ENCODE measurements at places on chromosomes 16 and 17. TPM values are rescaled to one million over a fixed set of nuclear protein-coding genes. Genes with fewer than 3 reads are reported as not detected.

The SP6 gene
- total RNA-seq = 1.4 TPM

The KRTAP1-1 gene
- not detected for total RNA-seq

The PIK3R5 gene
- 12.0 TPM for total RNA-seq

The C17orf78 gene
- not detected for total RNA-seq

The PRDM7 gene
- total RNA-seq = not detected

The GNAO1 gene
- total RNA-seq = not detected

GRCh38 chr17:75394332-75394918, 11.1 kb downstream of the GRB2 start:
- no peak for DNase-seq
- no peaks in the 10 kb centered on the region for H3K36me3 ChIP-seq

DNA sequence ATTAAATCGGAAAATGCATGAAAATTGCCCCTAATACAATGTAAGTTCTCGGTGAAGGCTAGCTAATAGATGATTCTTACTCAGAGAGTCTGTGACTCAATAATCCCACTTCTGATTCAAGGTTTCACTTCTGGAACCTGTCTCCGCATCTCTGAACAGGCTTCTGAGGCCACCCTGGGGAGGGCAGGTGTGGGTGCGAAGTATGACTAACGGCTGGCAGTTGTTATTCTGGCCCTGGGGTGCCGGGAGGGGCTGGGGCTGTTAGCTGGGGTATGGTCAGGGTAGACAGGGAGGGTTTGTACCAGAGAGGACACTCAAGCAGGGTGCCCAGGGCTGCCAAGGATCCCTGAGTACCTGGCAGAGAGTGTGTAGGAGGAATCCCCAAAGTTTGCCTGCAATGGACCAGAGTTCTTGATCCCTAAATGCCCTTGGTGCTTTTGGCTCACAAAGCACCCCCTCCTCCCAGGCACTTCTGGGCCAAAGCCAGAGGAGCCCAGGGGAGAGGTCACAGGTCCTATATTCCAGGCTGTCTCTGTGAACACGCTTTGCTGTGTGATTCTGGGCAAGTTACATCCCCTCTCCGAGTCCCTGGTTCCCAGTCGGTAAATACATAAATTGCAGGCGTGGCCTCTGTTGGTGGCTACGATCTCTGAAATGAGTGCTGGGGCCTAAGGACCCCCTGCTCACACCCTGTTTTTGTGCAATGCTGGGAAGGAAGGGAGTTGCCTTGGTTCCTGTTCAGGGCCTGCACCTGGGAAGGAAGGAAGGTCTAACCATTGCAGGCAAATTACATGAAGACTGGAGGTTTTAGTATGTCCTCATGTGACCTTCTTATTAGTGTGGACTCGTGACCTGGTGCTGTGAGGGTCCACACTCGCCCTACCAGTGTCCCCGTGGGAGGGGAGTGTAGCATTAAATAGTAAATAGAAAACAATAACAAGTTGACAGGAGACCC, 49.9 kb upstream of the CPNE2 start:
- H3K27me3 ChIP-seq = no peaks in the 10 kb centered on the region
- no peak overlapping the region for H3K27ac ChIP-seq
- no peaks in the 10 kb centered on the region for H3K4me1 ChIP-seq
- H3K36me3 ChIP-seq = no peaks in the 10 kb centered on the region

DNA sequence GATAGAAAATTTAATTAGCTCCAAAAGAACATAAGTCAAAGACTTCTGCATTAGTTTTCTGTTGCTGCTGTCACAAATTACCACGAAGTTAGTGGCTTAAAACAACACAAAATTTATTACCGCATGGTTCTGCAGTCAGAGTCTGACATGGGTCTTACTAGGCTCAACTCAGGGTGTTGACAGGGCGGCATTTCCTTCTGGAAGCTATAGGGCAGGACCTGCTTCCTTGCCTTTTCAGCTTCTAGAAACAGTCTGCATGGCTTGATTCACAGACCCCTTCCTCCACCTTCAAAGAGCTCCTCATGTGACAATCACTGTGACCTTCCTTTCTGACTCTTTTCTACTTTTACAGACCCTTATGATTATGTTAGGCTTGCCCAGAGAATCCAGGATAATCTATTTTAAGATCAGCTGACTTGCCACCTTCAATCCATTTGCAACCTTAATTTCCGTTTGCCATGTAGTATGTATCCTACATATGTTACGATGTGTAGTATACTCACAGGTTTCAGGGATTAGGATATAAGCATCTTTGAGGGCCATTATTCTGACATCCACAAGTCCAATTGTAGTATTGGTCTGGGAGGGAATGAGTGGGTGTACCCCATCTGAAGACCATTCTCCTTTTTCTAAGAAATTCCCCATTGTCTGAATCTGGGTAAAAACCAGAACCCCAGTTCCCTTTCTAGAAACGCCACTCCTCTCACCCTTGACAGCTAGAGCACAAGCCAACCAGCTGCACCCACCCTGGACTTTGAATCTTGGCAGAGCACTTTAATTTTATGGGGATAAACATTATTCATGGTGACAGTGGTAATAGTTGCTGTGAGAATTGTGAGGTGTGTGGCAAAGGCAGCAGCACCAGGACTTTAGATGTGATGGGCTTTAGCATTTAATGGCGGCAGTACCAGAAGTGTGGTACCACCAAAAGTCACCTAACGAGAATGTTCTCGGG, 265.5 kb downstream of the KCNJ2 start:
- no peaks in the 10 kb centered on the region for H3K27me3 ChIP-seq
- H3K27ac ChIP-seq = no peak overlapping the region
- no peaks in the 10 kb centered on the region for H3K36me3 ChIP-seq
- no peak for DNase-seq

DNA sequence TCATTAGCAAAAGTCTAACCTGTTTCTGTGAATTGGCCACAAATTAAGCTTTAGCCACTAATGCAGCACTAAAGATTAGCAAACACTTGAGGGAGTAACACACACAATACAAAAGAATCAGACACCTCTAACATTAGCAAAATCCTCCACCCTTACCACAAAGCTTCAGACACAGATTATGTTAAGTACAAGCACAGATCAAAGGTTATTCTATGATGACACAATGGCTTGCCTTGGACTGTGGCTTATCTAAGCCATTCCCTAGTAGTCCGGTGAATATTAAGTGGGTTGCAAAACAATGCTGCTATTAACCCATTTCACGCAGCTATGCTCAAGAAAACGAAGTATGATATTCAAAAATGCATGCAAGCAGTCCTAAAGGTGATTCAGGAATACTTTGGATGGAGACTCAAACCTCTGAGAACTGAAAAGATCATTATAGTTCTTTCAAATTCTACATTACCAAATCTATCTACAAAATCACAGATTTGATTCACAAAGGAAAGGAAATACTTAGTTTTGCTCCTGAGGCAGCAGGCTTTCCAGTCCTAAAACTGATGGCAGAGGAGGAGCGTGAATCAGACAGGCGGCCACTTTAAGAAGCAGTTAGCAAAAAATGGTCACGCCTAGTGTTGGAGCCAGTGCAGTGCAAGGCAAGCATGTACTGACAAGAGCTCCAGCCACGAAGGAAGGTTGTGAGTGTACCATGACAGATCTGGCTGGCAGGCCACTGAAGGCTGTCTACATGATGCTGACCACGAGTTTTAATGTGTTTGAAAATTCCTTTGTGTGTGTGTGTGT, 67.2 kb downstream of the PARN start:
- no peak overlapping the region for H3K27ac ChIP-seq
- no peak overlapping the region for H3K4me3 ChIP-seq
- DNase-seq = no peak
- no peaks in the 10 kb centered on the region for H3K4me1 ChIP-seq
- no peaks in the 10 kb centered on the region for H3K36me3 ChIP-seq

- no peaks in the 10 kb centered on the region for H3K27me3 ChIP-seq
- no peak for DNase-seq
- no peaks in the 10 kb centered on the region for H3K4me1 ChIP-seq
- H3K36me3 ChIP-seq = no peaks in the 10 kb centered on the region
- H3K4me3 ChIP-seq = no peak overlapping the region
Observed at GRCh38 chr16:65114527-65114926, 7.3 kb downstream of the CDH11 start.

Measured in uterus (tissue), 4 donors.